ENCODE measurements at places on chromosomes 16 and 17.

DNA sequence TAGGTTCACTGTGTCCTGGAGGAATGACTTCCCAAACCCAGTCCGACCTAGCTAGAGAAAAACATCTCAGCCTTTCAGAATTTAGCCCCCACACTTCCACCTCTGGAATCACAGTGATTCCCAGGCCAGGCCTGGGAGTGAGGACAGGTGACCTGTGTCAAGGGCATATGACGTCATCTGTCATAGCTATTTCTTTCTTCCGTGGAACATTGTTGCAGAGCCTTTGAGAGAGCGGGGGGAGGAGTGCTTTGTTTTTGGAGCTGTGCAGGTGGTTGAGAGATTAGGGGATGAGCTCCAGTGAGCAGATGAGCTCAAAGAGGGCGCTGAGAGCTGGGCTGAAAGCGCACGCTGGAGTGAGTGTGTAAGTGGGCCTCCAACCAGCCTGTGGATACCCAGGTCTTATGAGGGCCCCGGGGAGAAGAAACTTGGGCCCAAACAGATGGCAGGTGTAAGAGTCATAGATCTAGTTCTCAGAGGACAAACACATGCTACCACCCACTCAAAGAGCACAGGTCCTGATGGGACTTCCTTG is 344.8 kb downstream of the SNX29 start:
- DNase-seq, result no peak

GRCh38 chr17:42340691-42341127 is 47.5 kb downstream of the STAT3 start:
- no peak for DNase-seq

DNA sequence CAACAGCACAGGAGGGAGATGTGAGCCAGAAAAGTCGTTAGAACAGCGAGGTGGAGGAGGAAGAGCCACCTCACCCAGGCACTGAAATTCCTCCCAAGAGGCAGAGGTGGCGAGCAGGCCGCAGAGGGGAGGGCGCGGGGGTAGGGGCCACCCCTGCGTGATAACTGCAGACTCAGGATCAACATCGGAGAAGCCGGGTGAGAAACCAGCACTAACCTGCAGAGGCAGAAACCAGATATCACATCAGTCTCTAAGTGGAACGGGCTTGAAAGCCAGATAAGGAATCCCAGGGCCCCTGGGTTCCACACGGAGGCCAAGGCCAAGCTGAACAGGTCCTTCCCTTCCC is 39.4 kb upstream of the ZC3H18 start:
- no peak for DNase-seq

DNA sequence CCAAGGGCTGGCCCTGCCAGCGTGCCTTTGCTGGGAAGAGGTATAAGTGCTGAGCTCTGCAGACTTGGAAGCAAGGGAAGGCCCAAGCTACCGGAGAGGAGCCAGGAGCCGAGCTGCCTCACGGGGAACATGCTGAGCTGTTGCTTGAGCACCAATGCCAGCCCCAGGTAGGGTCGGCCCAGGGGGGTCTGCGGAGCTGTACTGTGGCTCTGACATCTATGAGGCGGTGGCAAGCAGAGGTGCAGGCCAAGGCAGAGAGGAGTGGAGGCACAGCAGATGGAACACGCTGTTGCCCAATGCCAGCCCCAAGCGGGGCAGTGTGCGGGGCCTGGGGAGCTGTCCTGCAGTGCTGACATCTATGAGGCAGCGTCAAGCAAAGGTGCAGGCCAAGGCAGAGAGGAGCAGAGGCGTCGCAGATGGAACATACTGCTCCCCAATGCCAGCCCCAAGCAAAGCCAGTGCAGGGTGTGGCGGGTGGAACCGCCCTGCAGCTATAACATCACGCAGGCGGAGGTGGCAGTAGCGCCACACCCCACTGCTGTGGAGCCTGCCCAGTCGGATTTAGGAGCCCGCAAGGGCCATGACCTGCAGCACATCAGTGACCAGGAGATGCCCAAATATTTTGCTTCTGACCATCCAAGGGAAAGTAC is 10.0 kb downstream of the GGA2 start:
- DNase-seq, result no peak

DNA sequence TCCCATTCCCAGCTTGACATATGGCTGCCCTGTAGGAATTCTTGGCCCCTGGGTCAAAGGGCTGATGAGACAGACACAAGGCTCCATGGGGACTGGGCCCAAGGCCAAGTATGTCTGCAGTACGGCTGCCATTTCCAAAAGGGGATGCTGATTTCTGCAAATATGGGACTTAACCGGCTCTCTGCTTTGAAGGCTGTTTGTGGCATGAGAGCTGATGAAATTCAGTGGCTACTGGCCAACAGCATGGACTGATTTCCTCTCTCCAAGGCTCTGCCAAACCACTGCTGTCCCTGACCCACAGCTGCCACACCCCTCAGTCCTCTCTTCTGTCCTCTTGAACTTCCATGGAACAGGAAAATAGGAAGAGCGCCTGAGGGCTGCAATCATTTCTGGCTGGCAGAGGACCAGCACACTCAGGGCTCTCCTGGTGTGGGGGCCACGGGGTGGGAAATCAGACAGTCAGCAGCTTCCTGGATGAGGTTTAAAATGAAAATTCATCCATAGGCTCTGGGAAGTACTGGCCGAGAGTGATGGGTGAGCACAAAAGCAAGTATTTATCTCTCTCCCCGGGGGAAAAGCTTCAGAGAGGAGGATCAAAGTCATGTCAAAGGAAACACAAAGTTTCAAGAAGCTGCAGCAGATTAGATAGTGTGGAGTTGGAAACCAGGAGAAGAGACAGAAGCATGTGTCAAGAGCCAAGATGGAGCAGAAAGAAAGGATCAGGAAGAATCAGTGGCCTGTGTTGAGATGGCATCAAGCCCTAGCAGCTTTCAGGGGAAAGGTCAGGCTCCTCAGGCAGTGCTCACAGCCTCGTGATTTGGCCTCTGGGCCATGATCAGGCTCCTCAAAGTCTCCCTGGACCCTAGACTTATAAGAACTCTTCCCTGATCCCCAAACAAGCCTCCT is 64.1 kb upstream of the SREBF1 start:
- no peak for DNase-seq

- DNase-seq, result no peak
Observed at GRCh38 chr16:25478476-25478875, 213.3 kb upstream of the HS3ST4 start.

GRCh38 chr16:15515992-15516391 is 81.6 kb downstream of the BMERB1 start:
- no peak for DNase-seq

GRCh38 chr16:75044800-75045361 is 46.1 kb downstream of the ZNRF1 start:
- no peak for DNase-seq

GRCh38 chr16:82626791-82627261 is at the start of gene CDH13:
TSS of gene CDH13 (plus strand) at chr16:82626969.
- DNase-seq, result no peak

- no peak for DNase-seq
Observed at GRCh38 chr16:31879937-31880321, 6.3 kb downstream of the ZNF267 start.

DNA sequence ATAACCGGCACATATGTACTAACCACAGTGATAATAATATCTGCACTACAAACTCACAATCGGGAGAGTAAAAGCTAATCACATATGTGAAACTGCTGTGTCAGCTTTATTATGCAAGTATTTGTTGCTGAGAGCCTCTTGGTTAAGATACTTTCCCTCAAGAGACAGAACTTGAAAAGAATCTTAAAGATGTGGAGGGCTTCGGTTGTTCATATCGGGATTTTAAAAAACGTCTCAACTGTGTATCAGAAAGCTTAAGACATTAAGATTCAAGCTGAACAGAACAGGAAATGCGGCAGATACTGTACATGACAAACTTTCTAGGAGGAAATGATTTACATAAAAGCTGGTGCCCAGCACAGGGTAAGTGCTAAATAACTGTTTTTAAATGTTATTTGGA is 27.5 kb upstream of the HLF start:
- DNase-seq, result no peak

GRCh38 chr17:75843577-75844529 is at the start of gene UNC13D:
TSS of gene UNC13D (minus strand) at chr17:75844404. CDS start at chr17:75844337, 67 bp downstream.
- DNase-seq, result no peak

GRCh38 chr17:80812362-80813088 is 179.1 kb upstream of the CHMP6 start:
- DNase-seq, result no peak

- DNase-seq, result no peak
Observed at GRCh38 chr17:82869536-82869935, 29.7 kb upstream of the ZNF750 start.

DNA sequence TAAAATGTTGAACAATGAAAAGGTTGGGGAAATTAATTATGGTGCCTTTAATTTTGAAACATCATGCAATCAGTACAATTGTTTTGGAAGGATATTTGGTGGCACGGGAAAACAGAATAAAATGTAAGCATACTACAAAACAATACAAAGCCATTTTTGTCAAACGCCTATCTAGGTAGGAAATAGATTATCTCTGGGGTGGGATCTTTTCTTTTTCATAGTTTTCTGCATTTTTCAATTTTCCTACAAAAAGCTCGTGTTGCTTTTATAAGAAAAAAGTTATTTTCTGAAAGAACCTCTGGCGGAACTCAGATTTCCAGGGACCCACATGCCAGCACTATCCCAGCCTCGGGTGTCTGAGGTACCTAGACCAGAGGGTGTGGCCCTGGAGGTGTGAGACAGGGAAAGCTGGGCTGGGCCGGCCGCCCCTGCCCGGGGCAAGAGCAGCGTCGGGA is 961 bp upstream of the MAP3K3 start:
- DNase-seq, result no peak

- no peak for DNase-seq
Observed at GRCh38 chr17:57114085-57114673, 29.1 kb downstream of the AKAP1 start.

DNA sequence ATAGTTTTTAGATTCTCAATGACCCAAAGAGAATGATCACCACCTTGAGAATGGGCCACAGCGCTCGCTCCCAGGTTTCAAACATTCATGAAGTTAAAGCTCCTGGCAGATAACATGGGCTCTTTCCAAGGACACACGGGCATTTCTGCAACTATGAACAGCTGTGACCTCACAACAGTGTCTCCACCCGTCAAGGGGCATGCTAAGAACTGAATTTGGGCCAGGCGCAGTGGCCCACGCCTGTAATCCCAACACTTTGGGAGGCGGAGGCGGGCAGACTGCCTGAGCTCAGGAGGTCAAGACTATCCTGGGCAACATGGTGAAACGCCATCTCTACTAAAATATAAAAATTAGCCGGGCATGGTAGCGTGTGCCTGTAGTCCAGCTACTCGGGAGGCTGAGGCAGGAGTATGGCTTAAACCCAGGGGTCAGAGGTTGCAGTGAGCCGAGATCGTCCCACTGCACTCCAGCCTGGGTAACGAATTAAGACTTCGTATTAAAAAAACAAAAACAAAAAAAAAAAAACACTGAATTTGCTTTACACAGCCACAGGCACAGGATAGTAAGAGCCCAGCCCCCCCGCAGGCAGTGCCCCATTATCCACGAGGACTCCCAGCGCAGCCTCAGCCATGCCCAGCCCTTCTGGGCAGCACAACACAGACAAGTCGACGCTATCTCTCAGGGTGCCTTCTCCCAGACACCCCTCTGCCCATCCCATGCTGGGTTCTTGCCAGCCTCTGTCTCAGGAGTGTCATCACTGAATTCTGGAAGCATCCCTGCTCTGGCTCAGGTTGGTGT is 7.2 kb downstream of the USP7 start:
- DNase-seq, result no peak

- DNase-seq, result no peak
Observed at GRCh38 chr17:64036198-64036922, 15.9 kb upstream of the ICAM2 start.

DNA sequence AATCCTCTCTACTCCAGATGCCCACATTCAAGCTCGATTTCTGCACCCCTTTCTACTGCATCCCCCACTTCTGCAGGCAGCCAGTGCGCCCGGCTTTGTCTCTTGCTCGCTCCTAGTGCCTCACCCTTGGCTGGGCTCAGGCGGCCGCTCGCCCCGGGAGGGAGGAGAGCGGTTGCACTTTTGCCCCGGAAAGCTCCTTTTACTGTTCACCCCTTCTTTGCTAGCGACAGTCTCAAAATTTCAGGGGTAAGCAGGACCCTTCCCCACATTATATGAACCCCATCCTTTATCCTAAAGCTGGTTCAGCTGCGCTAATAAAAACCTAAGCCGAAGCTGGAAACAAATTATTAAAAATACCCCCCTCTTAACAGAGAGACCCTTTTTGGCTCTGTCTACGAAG is 1.0 kb downstream of the HOXB5 start:
- no peak for DNase-seq

DNA sequence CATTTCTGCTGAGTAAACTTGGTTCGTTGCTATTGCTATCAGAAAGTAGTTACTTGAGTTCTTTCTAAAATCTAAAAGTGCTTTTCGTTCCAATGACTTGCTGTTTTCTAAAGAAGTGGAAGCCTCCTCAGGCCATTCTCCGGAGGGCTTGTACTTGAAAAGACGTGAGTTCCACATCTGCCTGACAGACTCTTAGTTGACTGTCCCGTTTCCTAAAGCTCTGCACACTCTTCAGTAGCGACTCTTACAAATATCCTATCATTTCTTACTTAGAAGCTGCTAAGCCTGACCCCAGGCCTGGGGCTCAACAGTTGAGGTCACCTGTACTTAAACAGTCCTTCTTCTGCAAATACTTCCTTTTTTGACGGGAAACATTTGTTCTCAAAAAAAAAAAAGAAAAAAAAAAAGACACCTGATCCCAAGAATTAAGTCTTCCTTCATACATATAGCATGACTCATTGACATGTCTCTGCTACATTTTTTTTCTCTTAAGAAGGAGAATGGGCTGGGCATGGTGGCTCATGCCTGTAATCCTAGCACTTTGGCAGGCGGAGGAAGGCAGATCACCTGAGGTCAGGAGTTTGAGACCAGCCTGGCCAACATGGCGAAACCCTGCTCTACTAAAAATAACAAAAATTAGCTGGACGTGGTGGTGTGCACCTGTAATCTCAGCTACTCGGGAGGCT is 61.5 kb downstream of the DHRS7C start:
- no peak for DNase-seq

DNA sequence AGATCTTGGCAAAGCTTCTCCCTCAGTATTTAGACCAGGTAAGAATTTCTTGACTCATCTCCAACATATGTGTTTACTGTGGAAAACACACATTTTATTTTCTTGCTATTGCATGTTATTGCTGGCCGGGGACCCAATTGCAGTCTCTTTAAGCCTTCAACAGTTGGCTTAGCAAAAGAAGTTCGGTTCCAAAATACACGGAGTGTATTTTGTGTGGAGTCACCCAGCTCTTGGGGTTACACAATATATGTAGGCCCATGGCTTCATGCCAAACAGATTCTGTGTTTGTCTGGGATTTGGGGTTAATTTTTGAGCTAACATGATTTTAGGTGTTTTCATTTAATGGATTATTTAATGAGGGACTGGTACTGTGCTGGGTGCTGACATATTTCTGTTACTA is 4.0 kb downstream of the ALDH3A2 start:
- DNase-seq, result no peak

DNA sequence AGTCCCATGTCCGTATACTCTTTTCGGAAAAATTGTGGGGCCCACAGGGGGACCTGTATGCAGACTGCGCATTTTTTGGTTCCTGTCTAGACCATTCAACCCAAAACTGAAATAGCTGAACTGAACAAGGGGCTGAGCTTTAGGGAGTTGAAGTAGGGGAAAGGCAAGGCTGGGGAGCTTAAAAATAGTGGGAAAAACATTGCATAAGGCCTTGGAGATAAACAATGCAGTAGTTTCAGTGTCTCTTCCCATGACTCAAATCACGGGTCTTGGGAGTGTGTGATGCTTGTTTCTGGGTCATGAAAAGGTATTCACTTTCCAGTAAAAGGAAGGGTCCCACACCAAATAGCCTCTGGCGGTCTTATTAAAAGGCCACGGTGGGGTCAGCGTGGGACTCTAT is 402.8 kb upstream of the SALL1 start:
- no peak for DNase-seq

Data from NCI-H2081 (cell line).